Stimulated activated CD8-positive, alpha-beta memory T cell treated with anti-CD3 and anti-CD28 coated beads, Interleukin-4, amount 100 ng/mL, for 1 hour (primary cell): ENCODE measurements at places on chromosomes 5 and 9.
A peak's percentile ranks its signal among the peaks of the same experiment; 100 is the strongest.

GRCh38 chr5:93588352-93589151, 5.5 kb downstream of the NR2F1 start:
- DNase-seq = no peak

DNA sequence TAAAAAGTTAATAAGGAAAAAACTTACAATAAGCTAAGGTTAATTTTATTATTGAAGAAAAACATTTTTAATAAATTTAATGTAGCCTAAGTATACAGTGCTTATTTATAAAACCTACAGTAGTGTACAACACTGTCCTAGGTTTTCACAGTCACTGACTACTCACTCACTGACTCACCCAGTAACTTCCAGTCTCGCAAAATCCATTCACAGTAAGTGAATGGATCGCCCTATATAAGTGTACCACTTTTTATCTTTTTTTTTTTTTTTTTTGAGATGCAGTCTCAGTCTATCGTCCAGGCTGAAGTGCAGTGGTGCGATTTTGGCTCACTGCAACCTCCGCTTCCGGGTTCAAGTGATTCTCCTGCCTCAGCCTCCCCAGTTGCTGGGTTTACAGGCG, 47.7 kb downstream of the FNIP1 start:
- no peak for DNase-seq

DNA sequence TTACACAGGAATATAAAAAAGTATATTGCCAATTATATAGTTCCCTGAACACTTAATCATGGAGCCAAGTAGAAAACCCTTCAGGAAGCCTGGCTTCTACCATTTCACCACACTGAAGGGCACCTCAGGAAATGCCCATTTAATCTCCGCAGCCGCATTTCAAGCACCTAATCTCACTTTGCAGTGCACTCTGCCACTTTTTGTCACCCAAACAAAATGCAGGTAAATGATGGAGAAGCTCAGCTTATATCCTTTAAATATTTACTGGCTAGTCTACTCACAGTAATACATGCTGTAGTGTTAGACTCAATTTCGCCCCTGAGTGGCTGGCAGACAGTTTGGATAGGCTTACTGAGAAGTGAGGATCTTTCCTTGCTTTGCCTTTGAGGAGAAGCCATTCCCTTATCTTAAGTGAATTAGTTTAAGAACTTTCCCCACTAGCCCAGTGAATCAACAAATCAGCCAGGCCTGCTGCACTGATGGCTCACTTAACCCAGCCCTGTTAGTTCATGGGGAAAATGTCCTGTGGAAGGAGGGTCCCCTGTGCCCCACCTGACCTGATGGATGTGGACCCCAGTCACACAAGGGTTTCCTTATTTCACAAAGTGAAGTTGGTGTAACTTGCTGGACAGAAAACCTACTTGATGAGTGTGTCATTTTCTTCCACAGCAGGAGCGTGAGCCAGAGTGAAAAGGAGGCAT, 209.7 kb downstream of the CAAP1 start:
- no peak for DNase-seq

DNA sequence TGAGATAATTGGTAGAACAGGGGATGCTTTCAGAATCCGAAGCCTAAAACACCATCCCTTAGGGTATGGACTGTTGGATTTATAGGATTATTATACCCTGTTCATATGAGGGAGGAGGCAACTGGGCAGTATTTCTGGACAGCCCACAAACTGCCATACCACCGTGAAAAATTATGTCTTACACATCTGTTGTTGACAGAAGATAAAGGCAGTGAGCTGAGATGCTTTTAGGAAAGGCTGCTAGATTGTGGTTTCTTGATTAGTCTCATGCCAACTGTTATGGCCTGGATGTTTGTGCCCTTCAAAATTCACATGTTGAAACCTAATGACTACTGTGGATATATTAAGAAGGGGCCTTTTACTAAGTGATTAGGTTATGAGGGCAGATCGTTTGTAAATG, 83.7 kb upstream of the DHFR start:
- DNase-seq = no peak

DNA sequence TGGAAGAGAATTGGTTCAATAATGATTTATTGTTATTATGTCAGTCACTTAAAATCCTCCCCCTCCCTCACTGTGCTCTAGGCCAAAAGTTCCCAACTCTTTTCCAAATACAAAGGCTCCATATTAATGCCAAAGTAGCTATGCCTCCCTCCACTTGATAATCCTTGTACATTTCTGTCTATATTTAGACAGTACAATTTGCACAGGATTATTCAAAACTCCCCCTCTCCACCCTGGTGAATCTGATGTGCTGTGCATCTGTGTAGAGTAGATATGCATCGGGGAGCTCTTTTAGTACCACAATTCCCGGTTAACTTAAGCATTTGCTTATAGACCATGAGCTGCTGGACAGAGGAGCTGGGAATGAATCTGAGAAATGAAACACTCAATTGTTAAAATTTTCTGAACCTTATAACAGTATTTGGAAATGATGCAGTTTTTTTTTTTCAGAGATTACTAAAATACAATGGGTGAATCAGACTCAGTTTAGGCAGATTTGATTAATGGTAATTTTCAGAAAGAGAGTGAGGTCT, 27.6 kb downstream of the GLRA1 start:
- no peak for DNase-seq

- no peak for DNase-seq
Measured at GRCh38 chr5:118952992-118953651, 35.2 kb downstream of the DTWD2 start.

- DNase-seq = no peak
Measured at GRCh38 chr9:133528876-133529241, 4.1 kb upstream of the MYMK start.

DNA sequence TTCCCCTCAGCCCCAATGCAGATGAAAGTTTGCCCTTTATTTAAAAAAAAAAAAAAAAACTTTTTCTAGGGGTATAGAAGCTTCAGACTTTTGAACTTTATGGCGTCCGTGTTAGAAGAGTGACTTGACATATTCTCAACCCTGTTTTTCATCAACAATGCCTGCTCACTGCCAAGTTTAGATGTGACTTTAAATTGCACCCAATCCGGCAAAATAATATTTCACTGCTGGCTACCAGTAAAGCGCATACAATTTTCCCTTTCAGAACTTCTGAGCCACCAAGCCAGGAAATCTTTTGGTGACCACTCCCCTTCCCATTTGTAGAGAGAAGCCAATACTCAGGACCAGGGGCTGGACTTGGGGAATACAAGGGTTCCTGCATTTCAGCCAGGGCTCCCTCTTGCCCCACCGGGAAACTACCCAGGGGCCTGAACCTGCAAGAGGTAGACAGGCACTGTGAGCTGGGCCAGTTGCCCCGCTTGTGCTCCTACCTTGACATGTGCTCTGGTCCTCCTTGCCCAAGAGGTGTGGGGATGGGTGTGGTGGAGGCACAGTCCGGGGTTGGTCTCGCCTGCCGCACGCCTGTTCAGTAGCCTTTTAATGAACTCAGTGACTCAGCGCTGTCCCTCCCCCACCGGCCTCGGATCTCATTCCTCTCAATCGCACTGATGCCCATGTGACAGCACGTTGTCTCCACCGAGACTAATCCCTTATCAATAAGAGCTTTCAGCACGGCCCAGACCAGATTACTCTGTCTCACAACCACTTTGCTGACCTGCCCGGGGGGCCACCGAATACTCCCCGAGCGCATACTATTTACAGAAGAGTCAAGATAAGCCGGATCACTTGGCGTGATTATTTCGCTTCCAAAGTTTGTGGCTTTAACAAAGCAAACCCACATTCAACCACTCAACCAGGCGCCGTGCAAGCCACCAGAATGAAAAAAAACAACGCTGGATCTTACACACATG, 226.4 kb downstream of the DCP2 start:
- no peak for DNase-seq

GRCh38 chr5:111075520-111075919, 4.0 kb downstream of the TSLP start:
- DNase-seq = no peak

DNA sequence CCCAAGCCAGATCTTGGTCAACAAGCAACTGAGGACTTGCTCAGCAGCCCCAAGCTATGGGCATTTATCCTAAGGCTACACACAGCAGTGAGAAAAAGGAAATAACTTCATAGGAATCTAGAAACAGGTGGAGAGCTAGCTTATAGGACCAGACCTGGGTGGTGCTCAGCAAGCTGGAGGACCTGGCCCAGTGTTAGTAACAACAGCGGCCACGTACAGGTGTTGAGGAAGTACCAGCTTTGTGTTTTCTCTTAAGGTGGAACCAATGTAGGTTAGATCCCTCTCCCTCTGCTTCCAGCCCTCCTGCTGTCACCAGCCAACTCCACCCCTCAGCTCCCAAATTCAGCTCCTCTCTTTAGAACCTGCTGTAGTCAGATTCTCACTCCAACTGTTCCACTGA, 43.4 kb downstream of the IRF1 start:
- no peak for DNase-seq

DNA sequence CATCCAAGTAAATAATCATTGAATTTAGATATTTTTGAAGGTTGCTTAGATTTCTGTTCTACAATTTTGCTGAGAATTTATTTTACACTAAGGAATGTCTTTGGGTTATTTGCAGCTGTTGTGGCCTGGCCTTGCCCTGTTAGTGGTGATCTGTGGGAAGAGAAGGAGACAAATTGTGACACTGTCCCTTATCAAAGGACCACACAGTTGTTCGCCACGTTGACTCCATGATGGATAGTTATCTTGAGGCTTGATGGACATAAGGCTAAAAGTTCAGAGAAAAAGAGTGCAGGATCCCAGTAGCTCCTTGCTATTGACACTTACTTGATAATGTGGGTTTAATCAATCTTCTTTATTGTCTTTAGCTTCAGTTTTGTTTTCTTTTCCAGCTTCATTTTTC, 186.6 kb upstream of the MEF2C start:
- DNase-seq = no peak

GRCh38 chr5:150297236-150297890, 5.3 kb downstream of the ARSI start:
- DNase-seq = no peak

DNA sequence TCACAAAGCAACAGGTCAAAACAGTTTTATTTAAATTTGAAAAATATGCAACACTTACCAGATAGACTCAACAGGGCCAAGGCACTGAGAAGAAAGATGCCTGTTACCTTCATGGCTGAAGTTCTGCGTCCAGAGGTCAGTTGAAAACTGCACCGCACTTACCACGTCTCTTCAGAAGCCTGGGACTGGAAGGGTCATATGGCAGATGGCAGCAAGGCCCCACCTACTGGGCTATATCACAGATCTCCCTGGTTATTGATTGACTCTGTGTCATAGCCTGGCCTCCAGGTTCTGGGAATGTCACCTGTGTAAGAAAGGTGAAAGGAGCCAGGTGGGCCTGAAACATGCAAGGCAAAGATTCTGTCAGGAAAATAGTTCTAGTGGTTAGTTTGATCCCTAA, at the start of gene SPINK1:
Gene SPINK1 (minus strand): TSS at position 207 of the 400 bp plus-strand sequence. CDS start 94 bp downstream, at position 113.
- DNase-seq = no peak

- DNase-seq = no peak
Measured at GRCh38 chr5:4901924-4902323, 238.2 kb upstream of the ADAMTS16 start.

- no peak for DNase-seq
Measured at GRCh38 chr9:136526625-136527066, 19.2 kb downstream of the NOTCH1 start.

GRCh38 chr5:91977579-91977978, 594.5 kb upstream of the ARRDC3 start:
- no peak for DNase-seq

DNA sequence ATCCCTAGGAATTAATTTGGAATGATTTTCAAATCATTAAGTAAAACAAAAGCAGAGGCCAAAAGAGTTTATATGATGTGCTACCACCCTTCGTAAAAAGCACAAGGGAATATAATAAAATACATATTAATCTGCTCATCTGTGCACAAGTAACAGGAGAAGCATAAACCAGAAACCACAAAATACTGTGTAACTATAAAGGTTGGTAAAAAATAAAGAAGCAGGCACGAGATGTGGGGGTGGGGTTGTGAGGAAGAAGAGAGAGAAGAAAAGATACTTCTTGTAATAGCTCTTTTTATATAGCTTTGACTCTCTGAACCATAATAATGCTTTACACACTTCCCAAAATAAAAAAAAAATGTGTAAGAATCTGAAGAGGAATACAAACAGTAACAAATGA, 214.9 kb upstream of the EFNA5 start:
- no peak for DNase-seq

DNA sequence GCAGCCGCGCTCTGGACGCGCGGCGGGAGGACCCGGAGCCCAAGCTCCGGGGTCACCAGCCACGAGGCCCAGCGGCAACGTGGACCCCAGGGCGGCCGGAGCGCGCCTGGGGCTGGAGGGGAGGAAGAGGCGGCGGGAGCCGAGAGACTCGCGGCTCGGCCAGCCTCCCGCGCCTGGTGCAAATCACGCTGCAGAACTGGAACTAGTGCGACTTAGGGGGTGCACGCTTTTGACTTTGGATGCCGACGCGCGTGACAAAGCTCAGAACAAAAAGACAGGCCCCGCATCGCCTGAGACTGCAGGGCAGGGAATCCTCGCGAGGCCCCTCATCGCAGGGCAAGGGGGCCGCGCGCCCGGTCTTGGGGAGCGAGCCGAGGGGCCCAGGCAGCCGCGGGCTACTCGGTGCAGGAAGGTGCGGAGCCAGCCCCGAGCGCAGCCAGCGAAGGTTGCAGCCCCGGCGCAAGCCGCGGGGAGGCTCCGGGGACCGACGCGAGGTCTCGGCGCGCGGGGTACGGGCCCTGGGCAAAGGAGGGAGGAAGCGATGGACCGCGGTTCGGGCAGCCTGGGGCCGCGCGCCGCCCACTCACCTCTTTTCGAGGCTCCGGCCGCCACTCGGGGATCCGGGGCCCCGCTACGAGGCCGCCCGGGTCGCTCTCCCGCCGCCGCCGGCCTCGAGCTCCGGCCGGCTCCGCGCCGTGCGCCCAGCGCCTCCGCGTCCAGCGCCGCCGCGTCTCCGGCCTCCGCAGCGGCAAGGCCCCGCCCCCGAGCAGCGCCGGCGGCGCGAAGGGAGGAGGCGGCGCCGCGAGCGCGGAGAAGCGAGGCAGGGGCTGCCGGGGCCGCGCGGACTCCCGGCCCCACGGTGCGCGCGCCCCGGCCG, at the start of gene GOLM1:
Gene GOLM1 (minus strand): TSS at position 735 of the 877 bp plus-strand sequence. CDS start 20,238 bp downstream, outside the sequence.
- no peak for DNase-seq

DNA sequence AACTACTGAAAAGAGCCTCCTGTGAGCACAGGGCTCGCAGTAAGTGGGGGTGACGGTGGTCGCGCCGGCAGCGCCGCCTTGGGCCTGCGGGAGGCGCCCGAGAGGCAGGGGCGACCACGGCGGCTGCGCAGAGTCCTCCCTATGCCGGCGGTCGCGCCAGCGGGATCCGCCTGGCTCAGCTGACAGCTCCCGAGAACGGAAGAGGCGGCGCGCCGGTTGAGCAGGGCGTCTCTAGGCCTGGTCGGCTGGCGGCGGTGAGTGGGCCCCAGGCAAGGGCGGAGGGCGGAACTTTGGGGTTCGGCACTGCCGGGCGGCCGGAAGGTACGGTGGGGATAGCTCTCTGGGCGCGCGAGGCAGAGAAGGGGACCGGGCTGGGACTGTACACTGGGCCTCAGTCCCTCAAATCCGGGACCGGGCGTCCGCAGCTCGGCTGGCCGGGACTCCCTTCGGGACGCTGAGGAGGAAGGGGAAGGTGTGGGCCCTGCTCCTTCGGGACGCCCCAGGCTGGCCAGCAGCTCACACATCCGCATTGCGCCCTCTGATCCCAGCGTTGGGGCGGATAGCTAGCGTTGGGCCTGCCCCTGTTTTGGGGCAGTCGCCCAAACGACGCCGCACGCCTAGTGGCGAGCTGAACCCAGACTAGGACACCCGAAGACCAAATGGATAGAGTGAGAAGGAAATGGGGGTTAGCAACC, at the start of gene RNF14:
Gene RNF14 (plus strand): TSS at position 192 of the 695 bp plus-strand sequence. CDS start 4,484 bp downstream, outside the sequence.
- peak; percentile 78 for DNase-seq
